Osteoblast (primary cell): ENCODE measurements at places on chromosomes 7 and 10. TPM values are rescaled to one million over a fixed set of nuclear protein-coding genes. Genes with fewer than 3 reads are reported as not detected.

DNA sequence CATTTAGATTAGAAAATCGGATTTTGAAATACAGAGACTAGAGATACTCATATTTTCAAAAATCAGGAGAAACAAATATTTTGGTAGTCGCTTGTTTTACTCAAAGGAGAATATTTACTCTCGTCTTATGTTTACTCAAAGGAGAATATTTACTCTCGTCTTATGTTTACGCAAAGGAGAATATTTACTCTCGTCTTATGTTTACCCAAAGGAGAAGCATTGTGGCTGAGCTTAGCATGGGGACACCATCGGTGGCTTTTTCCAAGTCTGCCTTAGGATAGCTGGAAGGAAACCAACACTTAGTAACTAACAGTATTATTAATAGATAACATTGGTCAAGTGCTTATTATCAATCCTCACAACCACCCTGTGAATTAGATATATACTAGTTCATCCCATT, 71.8 kb downstream of the SNX10 start:
- no peaks in the 10 kb centered on the region for H3K4me1 ChIP-seq
- no peak overlapping the region for H3K27ac ChIP-seq
- H3K4me3 ChIP-seq: no peak overlapping the region
- H3K27me3 ChIP-seq: peaks cover 10% of the 10 kb centered on the region
- no peaks in the 10 kb centered on the region for H3K36me3 ChIP-seq

DNA sequence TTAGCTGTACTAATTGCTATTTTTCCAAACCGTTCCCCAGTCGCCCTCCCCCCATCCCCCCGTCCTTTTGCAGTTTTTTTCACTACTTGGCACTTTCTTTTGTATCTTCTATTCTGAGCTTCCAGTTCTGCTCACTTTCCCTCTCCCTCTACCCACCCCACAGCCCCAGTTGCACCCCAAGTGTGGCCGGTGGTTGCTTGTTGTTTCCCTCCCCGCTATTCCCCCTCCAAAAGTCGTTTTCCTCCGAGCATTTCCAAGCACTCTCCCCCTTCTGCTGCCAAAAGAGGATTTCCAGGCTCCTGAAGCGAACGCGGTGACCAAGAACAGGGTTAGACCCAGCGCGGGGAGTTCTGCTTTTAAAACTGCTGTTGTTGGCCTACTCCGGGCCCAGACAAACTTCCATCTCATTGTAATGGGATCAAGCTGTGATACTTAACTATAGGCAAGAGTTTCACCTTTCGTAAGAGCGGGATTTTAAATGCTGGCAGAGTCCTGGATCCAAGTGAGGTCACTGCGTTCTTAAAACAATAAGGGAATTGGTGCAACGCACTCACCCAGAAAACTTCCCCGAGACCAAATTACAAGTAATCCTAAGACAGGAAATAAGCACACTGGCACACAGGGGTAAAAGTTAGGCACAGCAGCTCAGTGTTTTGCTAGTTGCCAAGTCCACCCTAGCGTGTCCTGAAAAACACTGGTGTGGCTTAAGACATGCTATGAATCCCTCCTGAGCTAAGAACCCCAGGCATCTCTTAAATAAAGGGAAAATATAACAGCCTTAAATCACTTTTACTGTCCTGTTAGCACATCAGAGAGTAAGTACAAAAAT, 1.5 kb upstream of the RGS10 start:
- H3K4me3 ChIP-seq: peak overlapping the region; percentile 84
- H3K4me1 ChIP-seq: peaks cover 22% of the 10 kb centered on the region
- H3K27ac ChIP-seq: no peak overlapping the region
- DNase-seq: peak; percentile 78

The OPALIN gene
- not detected in 2 replicates for total RNA-seq

The NPM3 gene
- 47.7 and 64.8 TPM in 2 replicates for total RNA-seq

GRCh38 chr7:92827464-92828120, 8.8 kb downstream of the CDK6 start:
- peaks cover 39% of the 10 kb centered on the region for H3K4me1 ChIP-seq
- H3K27me3 ChIP-seq: no peaks in the 10 kb centered on the region
- no peak overlapping the region for H3K4me3 ChIP-seq
- no peak overlapping the region for H3K27ac ChIP-seq

- no peaks in the 10 kb centered on the region for H3K36me3 ChIP-seq
- H3K27ac ChIP-seq: peak overlapping the region; percentile 99
- H3K4me3 ChIP-seq: peak overlapping the region; percentile 17
- H3K27me3 ChIP-seq: no peaks in the 10 kb centered on the region
These were observed 105.0 kb upstream of the KLF6 start for GRCh38 chr10:3889961-3890522.

The FAM25C gene
- not detected in 2 replicates for total RNA-seq

DNA sequence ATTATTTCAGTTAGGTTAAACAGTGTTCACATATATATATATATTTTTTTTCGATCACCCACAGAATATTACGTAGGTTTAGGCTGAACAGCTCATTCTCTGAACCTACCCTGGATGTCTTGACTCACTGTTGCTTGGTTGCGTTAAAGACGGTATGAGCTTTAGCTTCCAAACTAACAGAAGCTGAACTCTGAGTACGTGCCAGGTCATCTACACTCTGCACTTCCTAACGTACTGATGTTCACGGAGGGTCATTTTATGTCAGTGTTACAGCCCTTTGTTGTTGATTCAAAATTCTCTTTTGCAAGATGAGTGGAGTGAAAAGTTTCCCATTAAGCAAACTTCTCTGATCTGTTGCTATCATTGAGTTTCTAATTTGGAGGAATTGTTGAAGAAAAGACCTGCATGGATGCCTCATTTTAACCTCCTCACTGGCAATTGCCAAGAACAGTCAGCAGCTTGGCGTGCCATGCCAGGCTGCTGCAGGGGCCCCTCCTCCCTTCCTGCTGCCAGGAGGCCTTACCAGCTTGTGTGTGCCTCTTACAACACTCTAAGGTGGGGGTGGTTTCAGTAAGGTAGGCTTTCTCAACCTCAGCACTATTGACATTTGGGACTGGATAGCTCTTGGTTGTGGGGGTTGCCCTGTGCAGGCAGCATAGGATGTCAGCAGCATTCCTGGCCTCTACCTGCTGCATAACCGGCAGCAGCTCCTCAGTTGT, 44.3 kb downstream of the INSYN2A start:
- peaks cover 69% of the 10 kb centered on the region for H3K4me1 ChIP-seq
- no peak overlapping the region for H3K4me3 ChIP-seq
- H3K36me3 ChIP-seq: no peaks in the 10 kb centered on the region
- DNase-seq: peak; percentile 53
- no peaks in the 10 kb centered on the region for H3K27me3 ChIP-seq

GRCh38 chr7:50651271-50651989, 86.2 kb upstream of the DDC start:
- peaks cover 20% of the 10 kb centered on the region for H3K4me1 ChIP-seq
- DNase-seq: no peak
- H3K27me3 ChIP-seq: no peaks in the 10 kb centered on the region
- no peak overlapping the region for H3K4me3 ChIP-seq
- peaks cover 10% of the 10 kb centered on the region for H3K36me3 ChIP-seq

DNA sequence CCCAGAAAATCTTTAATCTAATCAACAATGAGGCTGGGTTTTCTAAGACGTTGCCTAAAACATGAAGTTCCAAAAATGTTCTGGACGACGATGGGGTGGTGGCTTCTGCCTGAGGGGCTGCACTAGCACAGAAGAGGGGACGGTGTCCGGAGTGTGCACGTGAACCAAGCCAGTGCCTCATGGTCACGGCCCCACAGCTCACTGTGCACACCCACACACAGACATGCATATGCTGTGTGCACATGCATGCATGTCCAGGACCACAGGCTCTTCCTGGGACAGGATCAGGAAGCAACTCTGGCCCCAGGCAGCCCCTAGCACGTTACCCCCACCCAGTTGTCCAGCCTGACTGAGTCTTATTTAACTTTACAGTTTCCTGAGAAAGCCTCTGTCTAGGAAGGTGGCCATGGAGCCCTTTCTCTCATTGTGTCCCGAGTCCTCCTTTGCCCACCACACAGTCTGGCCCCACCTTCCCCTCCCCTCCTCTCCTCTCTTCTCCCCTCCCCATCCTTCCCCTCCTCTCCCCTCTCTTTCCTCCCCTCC, 100.8 kb downstream of the DNAJB6 start:
- peak; percentile 58 for DNase-seq
- H3K27ac ChIP-seq: no peak overlapping the region
- peaks cover 3% of the 10 kb centered on the region for H3K4me1 ChIP-seq
- H3K27me3 ChIP-seq: no peaks in the 10 kb centered on the region
- H3K4me3 ChIP-seq: no peak overlapping the region
- H3K36me3 ChIP-seq: no peaks in the 10 kb centered on the region

The SND1 gene
- total RNA-seq: 245 and 257 TPM in 2 replicates

The NRBF2 gene
- 35.1 and 43.3 TPM in 2 replicates for total RNA-seq

The PRPS1L1 gene
- not detected in 2 replicates for total RNA-seq

- H3K27ac ChIP-seq: no peak overlapping the region
- H3K4me3 ChIP-seq: no peak overlapping the region
- DNase-seq: no peak
These were observed 323.4 kb downstream of the PARD3 start for GRCh38 chr10:34491678-34492077.

GRCh38 chr7:113756250-113756649, 162.6 kb downstream of the PPP1R3A start:
- no peaks in the 10 kb centered on the region for H3K27me3 ChIP-seq
- H3K36me3 ChIP-seq: no peaks in the 10 kb centered on the region
- no peak overlapping the region for H3K27ac ChIP-seq

- no peaks in the 10 kb centered on the region for H3K4me1 ChIP-seq
- no peak overlapping the region for H3K27ac ChIP-seq
- H3K4me3 ChIP-seq: no peak overlapping the region
- no peaks in the 10 kb centered on the region for H3K36me3 ChIP-seq
- H3K27me3 ChIP-seq: peaks cover 16% of the 10 kb centered on the region
These were observed 10.9 kb upstream of the C10orf120 start for GRCh38 chr10:122710576-122710975.

DNA sequence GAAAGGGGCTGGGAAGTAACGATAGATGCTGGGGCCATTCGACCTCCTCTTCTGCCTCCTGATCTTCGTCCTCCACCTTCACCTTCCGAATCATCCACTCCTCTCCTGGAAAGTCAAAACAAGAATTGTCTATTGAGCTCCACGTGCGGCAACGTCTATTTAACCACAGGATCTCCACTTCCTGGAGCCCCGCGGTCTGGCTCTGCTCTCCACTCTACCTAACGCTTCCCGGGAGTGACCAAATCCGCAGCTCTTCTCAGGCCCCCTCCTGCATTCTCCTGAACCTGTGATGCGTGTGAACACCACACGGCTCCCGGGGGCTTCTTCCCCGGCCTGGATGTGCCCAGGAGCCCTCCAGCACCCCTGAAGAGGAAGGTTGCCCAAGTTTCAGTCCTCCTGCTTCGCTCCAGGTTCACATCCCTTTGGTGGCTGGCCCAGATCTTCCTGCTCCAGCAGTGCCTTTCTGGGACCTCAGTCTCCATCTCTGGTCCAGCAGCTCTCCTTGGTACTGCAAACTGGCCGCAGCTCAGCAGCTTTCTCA, 7.2 kb downstream of the ZNF467 start:
- no peaks in the 10 kb centered on the region for H3K36me3 ChIP-seq
- DNase-seq: peak; percentile 76
- no peak overlapping the region for H3K27ac ChIP-seq
- no peak overlapping the region for H3K4me3 ChIP-seq
- peaks cover 55% of the 10 kb centered on the region for H3K27me3 ChIP-seq
- H3K4me1 ChIP-seq: no peaks in the 10 kb centered on the region
